ENCODE measurements at places on chromosomes 3 and 15.

DNA sequence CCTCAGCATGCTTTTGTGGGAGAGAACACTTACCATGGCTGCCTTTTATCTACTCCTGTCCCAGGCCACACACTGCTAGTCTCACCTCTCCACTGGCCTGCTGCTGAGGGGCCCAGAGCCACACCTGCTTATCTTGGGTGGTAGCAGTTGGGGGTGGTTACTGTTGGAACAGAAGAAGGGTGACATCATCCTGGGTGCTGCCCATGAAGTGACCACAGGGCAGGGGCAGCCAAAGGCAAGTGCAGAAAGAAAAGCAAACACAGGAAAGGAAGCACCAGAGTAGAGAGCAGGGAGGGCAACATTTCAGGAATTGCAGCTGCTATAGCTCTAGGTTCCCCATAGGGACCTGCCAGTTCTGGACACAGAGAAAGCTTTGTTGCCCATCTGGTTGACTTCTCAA, 345.2 kb downstream of the VPS13C start:
- DNase-seq: no peak

DNA sequence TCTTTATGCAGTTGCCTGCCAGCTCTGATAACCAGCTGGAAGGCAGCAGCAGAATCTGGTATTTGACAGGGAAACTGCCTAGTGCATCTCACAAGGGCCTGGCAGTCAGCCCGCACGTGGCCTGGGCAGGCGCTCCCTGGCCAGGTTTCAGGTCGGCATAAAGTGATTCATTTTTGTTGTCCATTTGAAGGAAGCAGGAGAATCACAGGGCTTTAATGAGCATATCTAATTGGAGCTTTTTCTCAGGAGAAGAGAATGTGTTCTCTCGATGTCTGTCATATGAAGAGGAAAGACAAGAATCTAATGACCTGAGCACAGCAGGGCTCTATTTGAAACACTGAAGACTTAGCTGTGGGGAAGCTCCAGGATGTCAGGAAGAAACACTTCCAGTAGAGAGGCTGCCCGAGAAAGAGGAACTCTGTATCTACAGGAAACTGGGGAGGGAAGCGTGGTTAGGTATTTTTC, 98.8 kb upstream of the MB21D2 start:
- no peak for DNase-seq

GRCh38 chr15:60722328-60723112, 243.6 kb upstream of the ICE2 start:
- DNase-seq: no peak

- no peak for DNase-seq
Observed at GRCh38 chr3:46293035-46293724, 50.9 kb downstream of the CCR3 start.

Measured in adipocyte (in vitro differentiated cells).